Skeletal muscle cell (primary cell): ENCODE measurements at places on chromosomes 16 and 17.

- DNase-seq: no peak
Measured at GRCh38 chr17:61132524-61132923, 267.1 kb upstream of the TBX2 start.

DNA sequence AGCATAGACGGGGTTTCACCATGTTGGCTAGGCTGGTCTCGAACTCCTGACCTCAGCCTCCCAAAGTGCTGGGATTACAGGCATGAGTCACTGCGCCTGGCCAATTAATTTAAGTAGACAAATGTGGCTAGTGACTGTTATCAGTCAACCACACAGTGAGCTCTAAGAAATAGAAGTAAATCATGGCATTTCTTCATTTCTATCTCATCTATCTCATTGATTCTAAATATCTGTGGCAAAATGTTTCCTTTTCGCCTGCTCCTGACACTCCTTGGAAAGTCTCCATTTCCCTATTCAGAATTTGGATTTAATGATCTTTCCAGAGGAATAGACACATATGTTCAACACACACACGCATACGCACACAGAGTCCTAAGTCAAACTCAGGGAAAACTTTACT, 81.3 kb downstream of the HIC1 start:
- DNase-seq: no peak

GRCh38 chr16:24723663-24724062, 5.8 kb upstream of the TNRC6A start:
- DNase-seq: no peak

DNA sequence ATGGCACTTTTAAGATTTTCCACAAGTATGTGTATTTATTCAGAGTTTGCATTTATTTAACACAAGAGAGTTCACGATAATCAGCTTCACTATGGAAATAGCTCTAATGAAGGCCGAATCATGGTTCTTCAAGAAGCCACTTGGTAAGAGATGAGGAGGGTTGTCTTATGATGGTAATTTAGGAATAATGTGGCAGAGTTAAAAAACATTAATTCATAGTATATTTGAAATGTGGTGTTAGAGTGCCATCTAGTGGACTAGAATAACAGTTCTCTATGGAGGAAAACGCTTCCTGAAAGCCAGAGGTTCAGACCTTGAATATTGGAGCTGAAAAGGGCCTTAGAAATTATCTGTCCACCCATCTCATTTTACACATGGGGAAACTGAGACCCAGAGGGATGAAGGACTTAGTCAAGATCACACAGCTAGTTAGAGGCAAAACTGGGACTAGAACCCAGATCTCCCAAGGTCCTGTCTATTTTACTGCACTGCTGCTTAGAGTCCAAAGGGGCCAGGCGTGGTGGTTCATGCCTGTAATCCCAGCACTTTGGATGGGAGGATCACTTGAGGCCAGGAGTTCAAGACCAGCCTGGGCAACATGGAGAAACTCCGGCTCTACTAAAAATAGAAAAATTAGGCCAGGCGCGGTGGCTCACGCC, 33.8 kb upstream of the KPNB1 start:
- DNase-seq: no peak

- no peak for DNase-seq
Measured at GRCh38 chr16:74922150-74923138, 62.5 kb downstream of the WDR59 start.
